Mesothelial cell of epicardium (in vitro differentiated cells): ENCODE measurements at places on chromosomes 5 and 9. TPM values are rescaled to one million over a fixed set of nuclear protein-coding genes. Genes with fewer than 3 reads are reported as not detected.

- peak overlapping the region; percentile 88 for H3K27ac ChIP-seq
- H3K4me3 ChIP-seq, result peak overlapping the region; percentile 44
- peaks cover 12% of the 10 kb centered on the region for H3K36me3 ChIP-seq
- H3K4me1 ChIP-seq, result peaks cover 65% of the 10 kb centered on the region
Observed at GRCh38 chr5:150644058-150644457, 3.6 kb downstream of the SYNPO start.

UBAP1 gene
- total RNA-seq, result 37.0 to 40.1 TPM (median 38.0 TPM) in 3 replicates

GRCh38 chr9:95750725-95751519, 124.6 kb upstream of the ERCC6L2 start:
- H3K27me3 ChIP-seq, result peaks cover 43% of the 10 kb centered on the region
- H3K36me3 ChIP-seq, result no peaks in the 10 kb centered on the region
- H3K4me1 ChIP-seq, result peaks cover 22% of the 10 kb centered on the region

FRMPD1 gene
- 0.45 to 0.78 TPM (median 0.50 TPM) in 3 replicates for total RNA-seq

GKAP1 gene
- total RNA-seq, result 7.6 to 9.6 TPM (median 8.6 TPM) in 3 replicates

PAX5 gene
- total RNA-seq, result not detected in 3 replicates

PCDHA4 gene
- total RNA-seq, result 18.8 to 20.9 TPM (median 19.8 TPM) in 3 replicates

IPO11 gene
- 31.9 to 37.6 TPM (median 33.5 TPM) in 3 replicates for total RNA-seq

- DNase-seq, result no peak
- H3K4me1 ChIP-seq, result no peaks in the 10 kb centered on the region
- no peaks in the 10 kb centered on the region for H3K27me3 ChIP-seq
- H3K4me3 ChIP-seq, result no peak overlapping the region
- peaks cover 2% of the 10 kb centered on the region for H3K36me3 ChIP-seq
Observed at GRCh38 chr5:146813346-146814157, 65.0 kb downstream of the PPP2R2B start.

GRCh38 chr5:35458824-35459207, 158.8 kb upstream of the SPEF2 start:
- H3K27ac ChIP-seq, result no peak overlapping the region
- DNase-seq, result no peak
- no peaks in the 10 kb centered on the region for H3K36me3 ChIP-seq
- no peaks in the 10 kb centered on the region for H3K27me3 ChIP-seq
- H3K4me3 ChIP-seq, result no peak overlapping the region

ZFP2 gene
- 3.8 to 4.3 TPM (median 4.0 TPM) in 3 replicates for total RNA-seq

TAS2R1 gene
- not detected in 3 replicates for total RNA-seq

DNA sequence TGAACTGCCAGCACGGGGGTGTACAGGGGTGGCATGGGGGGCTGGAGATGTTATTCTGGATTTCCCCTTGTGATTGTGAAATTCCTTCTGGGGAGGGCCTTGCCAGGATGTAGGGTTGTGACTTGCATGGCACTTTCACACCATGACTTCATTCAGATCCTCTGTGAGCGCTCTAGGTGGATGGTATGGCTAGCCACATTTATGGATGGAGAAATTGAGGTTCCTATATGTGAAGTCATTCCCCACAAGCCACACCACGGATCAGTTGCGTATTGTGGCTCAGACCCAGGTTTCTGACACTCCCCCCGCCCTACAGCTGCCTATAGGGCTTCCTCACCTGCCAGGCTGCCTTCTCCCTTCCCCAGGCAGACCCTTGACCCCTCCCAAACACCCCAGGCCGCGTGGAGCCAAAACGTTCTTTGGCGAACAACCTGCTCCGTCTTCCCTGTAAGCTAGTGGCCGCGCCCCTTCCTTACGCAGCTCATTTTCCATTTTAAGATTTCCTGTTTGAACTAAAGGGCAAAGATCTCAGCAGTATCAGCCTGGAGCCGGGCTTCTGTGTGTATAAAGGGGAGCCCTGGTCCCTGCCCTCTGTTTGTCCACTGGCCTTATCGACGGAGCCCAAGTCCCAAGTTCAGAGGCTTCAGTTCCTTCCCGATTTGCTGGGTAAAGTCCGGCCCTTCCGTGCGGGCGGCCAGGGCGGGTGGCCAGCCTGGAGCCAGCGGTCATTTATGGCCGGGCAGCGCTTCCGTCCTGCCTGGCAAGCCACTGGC, 97.8 kb upstream of the KLF4 start:
- DNase-seq, result no peak
- H3K36me3 ChIP-seq, result no peaks in the 10 kb centered on the region
- peaks cover 5% of the 10 kb centered on the region for H3K27me3 ChIP-seq
- no peak overlapping the region for H3K4me3 ChIP-seq
- H3K27ac ChIP-seq, result no peak overlapping the region

DNA sequence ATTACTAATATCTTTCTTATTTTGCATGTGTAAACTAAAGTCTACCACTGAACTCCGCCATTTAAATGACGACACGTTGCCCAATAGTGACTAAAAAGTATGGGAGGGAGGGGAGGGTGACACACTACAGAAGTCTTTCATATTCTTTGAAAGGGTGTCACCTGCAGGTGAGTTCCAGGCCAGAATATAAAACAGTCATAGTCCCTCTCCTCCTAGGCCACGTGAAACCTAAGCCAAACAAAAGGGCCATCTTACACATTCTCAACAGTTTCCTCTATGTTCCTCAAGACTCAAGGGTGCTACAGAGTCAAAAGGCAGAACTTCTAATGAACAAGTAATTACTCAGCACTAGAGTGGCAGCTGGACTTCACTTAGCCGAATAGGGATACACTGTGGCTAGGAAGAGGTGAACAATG, 6.4 kb downstream of the CEMIP2 start:
- H3K27ac ChIP-seq, result no peak overlapping the region
- H3K27me3 ChIP-seq, result no peaks in the 10 kb centered on the region
- H3K4me3 ChIP-seq, result no peak overlapping the region
- DNase-seq, result no peak

CER1 gene
- 0.78 to 1.2 TPM (median 1.0 TPM) in 3 replicates for total RNA-seq

TICAM2 gene
- 1.6 to 2.1 TPM (median 1.6 TPM) in 3 replicates for total RNA-seq

SLC25A48 gene
- total RNA-seq, result 0.93 to 1.5 TPM (median 1.2 TPM) in 3 replicates

ARL14EPL gene
- total RNA-seq, result 0.25 TPM in 1 of 3 replicates, not detected in the others

ANKRD31 gene
- 1.1 to 1.4 TPM (median 1.3 TPM) in 3 replicates for total RNA-seq

SUSD3 gene
- total RNA-seq, result 2.4 to 3.2 TPM (median 3.1 TPM) in 3 replicates

SLC46A2 gene
- not detected in 3 replicates for total RNA-seq

DNA sequence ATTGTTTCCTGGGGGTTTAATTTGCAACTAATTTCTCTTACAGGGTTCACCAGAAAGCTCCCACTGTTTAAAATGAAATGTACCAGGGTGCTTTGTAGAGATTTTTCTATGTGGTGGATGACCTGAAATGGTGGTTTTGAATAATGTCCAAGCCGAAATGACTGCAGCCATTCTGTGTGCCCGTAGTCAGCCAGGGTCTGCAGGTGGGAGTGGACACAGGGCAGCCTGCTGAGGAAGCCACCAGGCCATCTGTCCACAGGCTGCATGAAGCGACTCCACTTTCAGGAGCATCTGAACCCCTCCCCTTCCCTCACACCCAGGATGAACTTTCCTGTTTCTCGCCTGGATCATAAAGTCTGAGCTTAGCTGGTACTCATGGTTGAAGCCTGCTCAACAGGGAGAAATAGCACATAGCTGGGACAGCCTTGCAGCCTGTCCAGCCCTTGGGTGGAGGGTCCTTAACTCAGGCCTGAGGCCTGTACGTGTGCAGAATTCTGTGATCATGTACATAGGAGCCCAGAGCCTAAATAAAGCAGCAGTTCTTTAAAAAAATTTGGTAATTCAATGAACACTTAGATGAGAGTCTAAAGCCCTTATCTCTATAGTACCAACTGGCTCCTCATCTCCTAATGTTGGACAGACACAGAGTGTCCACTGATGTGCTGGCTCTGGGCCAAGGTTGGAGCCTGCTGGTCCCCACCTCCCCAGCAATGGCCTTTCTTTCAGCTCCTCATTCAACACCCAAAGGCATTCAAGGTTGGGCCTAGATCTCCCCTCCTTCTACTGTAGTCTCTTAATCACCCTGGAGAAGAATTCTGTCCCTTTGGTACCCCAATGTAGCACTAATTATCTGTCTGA, 72.8 kb downstream of the SHB start:
- H3K4me3 ChIP-seq, result no peak overlapping the region
- peak overlapping the region; percentile 92 for H3K27ac ChIP-seq
- no peaks in the 10 kb centered on the region for H3K36me3 ChIP-seq
- no peaks in the 10 kb centered on the region for H3K27me3 ChIP-seq
- peaks cover 52% of the 10 kb centered on the region for H3K4me1 ChIP-seq
- DNase-seq, result no peak

RGS7BP gene
- total RNA-seq, result 0.69 to 1.5 TPM (median 1.0 TPM) in 3 replicates

FGF1 gene
- total RNA-seq, result 0.07 TPM in 1 of 3 replicates, not detected in the others

DNA sequence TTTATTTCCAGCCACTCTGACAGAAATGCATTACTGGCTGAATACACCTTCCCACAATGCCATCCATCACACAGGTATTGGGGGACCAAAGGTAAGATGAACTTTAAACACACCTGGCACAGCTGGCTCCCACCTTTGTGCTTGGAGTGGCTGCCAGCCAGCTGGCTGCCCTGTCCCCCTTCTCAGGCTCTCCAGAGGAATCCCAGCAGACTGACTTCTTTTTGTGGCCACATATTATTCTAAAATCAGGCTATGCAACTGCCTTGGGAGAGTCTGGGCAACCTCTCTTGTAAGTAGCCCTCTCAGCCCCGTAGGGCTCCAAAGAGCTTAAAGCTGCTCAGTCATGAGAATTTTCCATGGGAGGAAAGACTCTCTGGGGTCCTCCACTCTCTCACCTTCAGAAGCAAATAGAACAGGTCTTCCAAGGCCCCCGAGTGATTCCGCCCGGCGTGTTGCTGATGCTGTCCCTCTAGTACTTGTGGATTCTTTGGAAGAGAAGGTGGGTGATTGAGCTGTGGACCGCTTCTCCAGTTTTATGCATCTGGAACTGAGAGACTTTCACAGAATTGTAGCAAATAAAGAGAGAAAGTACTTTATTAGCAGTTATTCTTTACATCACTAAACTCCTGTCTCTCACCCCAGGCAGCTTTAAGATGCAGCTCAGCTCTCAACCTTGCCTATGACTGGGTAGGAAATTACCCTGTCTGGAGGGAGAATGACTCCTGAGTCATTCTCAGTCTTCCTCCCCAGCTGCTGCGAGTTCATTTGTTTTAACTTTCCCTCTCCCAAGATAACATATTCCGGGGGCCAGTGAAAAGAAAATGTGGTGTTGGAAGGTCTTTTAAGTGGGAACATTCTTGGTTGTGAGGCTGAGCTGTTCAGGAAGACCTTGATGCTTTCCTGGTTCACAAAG, 159.4 kb upstream of the PITX1 start:
- H3K4me3 ChIP-seq, result peak overlapping the region; percentile 36
- peaks cover 8% of the 10 kb centered on the region for H3K36me3 ChIP-seq
- H3K27ac ChIP-seq, result peak overlapping the region; percentile 83
- H3K27me3 ChIP-seq, result peaks cover 53% of the 10 kb centered on the region
- DNase-seq, result peak; percentile 35
- peaks cover 41% of the 10 kb centered on the region for H3K4me1 ChIP-seq

DNA sequence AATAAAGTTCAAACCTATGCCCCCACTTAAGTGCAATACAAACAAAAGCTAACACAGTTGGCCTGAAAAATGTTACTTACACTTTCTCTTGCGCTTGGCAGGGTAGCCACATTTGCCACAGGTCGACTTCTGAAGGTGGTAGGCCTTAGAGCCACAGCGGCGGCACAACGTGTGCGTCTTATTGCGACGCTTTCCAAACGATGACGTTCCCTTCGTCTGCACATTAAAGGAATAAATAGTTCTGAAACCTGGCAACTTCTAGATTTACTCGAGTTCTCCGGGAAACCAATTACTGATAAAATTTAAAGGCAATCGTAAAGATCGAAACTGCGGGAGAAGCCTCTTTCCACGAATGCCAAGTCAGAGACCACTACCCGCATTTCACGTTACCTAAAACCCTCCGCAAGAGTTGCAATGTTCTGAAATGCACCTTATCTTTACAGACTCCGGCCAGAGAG, 602 bp downstream of the RPL37 start:
- peaks cover 45% of the 10 kb centered on the region for H3K4me1 ChIP-seq
- H3K27me3 ChIP-seq, result no peaks in the 10 kb centered on the region
- peak overlapping the region; percentile 100 for H3K27ac ChIP-seq

DNA sequence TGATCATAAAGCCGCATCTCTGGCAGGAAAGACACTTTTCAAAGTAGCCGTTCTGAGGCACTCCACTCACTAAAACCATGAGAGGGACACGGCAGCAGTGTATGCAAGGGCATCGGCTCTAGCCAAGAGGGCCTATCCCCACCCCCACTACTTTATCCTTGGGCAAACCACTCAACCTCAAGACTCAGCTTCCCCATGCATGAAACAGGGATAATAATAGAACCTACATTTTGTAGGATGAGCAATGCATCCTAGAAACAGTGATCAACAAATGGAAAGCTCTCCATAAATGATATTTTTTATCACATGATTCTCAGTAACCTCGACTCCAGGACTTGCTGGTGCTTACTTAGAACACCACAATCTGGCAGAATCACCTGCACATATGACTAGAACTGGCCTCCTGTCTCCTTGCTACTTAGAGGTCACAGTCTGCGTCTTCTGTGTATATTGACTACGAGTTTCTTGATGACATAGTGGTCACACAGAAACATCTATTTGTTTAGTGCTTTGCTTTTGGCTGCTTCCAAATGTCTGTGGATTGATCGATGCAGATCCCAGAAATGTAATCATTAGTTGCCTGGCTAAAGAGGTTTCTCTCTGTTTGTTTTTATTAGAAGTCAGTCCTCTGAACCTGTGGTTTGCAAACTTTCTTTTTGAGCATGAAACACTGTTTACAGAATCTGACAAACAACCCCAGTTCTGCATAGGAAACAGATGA, 102.1 kb downstream of the LHFPL2 start:
- no peak overlapping the region for H3K4me3 ChIP-seq
- H3K36me3 ChIP-seq, result peaks cover 10% of the 10 kb centered on the region
- no peak for DNase-seq
- H3K27me3 ChIP-seq, result no peaks in the 10 kb centered on the region
- no peak overlapping the region for H3K27ac ChIP-seq

PCAT7 gene
- total RNA-seq, result 18.5 to 19.0 TPM (median 18.8 TPM) in 3 replicates

TAF1L gene
- 0.05 TPM in 1 of 3 replicates, not detected in the others for total RNA-seq

DNA sequence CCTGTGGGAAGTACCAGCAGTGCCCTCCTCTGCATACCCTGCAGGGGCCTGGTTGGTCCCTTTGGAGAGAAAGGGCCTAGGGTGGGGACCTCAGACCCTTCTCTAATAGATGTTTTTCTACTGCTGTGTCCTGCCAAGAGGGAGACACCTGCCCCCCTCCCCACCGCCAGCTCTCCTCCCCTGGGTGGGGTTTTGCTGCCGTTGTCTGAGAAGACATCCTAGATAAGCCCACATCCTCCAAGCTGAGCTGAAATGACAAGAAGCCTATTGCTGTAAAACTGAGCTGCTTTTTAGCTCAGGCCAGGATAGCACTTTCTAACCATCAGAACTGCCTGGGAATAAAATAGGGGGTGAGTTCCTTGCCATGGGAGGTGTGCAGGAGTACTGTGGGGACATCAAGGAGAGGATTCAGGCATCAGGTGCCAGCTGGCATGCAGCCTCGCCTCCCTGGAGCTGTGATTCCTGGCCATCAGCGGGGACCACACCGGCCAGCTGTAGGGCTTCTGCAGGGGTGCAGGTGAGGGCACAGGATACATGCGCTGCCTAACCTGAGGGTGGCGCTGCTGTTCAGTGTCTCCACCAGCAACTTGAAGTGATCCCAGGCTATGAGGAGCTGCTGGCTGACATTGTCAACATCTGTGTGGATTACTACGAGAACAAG, 37.9 kb downstream of the CYFIP2 start:
- H3K4me1 ChIP-seq, result no peaks in the 10 kb centered on the region
- no peak for DNase-seq
- H3K27ac ChIP-seq, result no peak overlapping the region
- peaks cover 20% of the 10 kb centered on the region for H3K36me3 ChIP-seq

MPDZ gene
- 183 to 190 TPM (median 187 TPM) in 3 replicates for total RNA-seq

- no peak overlapping the region for H3K27ac ChIP-seq
- no peak for DNase-seq
- no peaks in the 10 kb centered on the region for H3K27me3 ChIP-seq
- no peaks in the 10 kb centered on the region for H3K36me3 ChIP-seq
- no peak overlapping the region for H3K4me3 ChIP-seq
- peaks cover 22% of the 10 kb centered on the region for H3K4me1 ChIP-seq
Observed at GRCh38 chr5:82817897-82818676, 259.1 kb downstream of the TMEM167A start.
